ENCODE measurements at places on chromosomes 6 and 20.

DNA sequence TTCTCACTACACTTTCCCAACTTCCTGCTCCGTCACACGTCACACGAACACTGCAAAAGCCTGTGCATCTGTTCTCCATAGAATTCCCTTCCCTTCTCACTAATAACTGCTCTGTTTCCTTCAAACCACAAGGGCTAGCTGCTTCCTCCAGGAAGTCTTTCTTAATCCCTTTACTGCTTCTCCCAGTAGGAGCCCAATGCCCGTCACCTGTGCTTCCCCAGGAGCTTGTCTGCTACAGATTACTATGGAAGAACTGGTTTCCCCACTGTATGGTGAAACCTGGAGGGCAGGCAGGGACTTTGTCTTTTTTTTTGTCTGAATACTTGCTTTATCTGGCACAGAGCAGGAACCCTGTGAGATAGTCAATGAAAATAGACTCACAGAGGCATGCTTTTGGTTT lies 444.7 kb upstream of the MAP3K7 start:
- no peak for DNase-seq

DNA sequence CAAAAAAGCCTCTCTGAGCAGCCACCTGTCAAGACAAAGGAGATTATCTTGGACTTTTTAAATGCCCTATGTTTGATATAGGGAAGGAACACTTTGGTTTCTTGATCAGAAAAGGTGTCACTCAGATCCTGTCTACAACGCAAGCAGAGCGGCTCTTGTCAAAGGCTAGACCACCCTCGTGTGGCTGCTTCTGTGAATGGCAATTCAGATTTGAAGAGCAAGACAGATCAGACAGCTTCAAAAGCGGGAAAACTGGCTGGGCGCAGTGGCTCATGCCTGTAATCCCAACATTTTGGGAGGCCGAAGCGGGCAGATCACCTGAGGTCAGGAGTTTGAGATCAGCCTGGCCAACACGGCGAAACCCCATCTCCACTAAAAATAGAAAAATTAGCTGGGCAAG lies 10.1 kb upstream of the NXT1 start:
- no peak for DNase-seq

DNA sequence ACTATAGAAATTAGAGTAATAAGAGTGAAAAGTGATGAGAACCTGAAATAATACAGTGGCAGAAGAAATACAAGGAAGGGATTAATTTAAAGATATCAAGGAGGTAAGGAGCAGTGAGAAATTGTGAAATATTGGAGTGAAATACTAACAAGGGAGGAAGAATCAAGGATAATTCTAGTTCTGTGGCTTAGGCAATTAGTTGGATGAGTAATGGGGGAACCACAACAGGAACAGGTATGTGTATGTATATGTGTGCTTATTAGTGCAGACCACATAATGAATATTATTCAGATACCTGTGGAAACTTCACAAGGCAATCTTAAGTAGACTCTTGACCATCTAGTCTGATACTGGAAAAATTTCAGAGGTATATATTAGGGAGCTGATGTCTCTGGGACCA lies 143.3 kb downstream of the TINAG start:
- DNase-seq: no peak

DNA sequence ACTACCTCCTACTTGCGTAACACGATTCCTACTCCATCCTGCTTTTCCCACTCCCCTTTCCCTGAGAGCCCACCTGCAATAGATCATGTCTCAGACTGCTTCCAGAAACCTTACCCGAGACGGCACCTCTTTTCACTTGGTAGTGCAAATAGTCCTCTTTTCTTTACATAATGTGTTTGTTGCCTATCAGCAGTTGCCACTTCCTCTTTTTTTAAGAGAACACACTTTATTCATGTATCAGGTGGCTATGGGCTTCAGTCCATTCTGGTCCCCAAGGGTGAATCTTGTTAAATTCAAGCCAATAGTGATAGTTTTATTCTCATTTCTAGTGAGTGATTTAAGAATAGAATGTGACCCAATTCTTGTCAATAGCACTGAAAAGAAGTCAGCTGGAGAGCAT lies 57.7 kb upstream of the FERMT1 start:
- no peak for DNase-seq

DNA sequence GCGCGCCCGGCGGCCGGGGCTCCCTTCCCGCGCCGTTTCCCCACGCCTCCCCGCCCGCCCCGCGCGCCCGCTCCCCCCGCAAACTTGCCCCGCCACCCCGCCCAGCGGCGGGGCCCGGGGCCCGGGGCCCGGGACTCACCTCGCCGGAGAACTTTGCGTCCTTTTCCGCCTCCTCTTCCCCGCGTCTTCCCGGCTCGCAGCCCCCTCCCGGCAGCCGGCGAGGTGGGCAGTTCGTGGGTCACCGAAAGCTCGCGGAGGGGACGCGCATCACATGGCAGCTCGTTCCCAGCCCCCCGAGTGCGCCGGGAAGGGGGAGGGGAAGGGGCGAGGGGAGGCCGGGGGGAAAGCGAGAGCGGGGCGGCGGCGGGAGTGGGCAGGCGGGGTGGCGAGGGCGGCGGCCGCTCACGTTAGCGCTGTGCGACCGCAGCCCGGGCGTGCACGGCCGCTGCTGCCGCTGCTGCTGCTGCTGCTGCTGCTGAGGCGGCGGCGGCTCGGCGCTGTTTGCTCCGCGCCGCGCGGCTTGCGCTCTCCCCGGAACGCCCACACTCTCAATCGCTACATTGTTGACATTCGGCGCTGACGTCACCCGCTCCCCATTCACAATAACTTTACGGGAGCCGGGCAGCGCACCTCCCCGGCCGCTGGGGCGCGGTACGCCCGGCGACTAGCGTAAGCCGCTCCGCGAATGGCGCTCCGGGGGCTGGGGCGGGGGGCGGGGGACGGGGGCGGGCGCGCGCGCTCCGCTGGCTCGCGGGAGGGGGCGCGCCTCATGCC lies at the start of gene BACH2:
TSS of gene BACH2 (minus strand) at position 503 of the 774 bp plus-strand sequence. CDS start 287,999 bp downstream, outside the sequence.
- DNase-seq: peak; percentile 85
